ENCODE measurements at places on chromosomes 1 and 21.

GRCh38 chr21:14762327-14762726 is 216.2 kb upstream of the SAMSN1 start:
- no peak for DNase-seq

- DNase-seq, result no peak
These were observed 3.5 kb upstream of the C1orf159 start for GRCh38 chr1:1119272-1119890.

DNA sequence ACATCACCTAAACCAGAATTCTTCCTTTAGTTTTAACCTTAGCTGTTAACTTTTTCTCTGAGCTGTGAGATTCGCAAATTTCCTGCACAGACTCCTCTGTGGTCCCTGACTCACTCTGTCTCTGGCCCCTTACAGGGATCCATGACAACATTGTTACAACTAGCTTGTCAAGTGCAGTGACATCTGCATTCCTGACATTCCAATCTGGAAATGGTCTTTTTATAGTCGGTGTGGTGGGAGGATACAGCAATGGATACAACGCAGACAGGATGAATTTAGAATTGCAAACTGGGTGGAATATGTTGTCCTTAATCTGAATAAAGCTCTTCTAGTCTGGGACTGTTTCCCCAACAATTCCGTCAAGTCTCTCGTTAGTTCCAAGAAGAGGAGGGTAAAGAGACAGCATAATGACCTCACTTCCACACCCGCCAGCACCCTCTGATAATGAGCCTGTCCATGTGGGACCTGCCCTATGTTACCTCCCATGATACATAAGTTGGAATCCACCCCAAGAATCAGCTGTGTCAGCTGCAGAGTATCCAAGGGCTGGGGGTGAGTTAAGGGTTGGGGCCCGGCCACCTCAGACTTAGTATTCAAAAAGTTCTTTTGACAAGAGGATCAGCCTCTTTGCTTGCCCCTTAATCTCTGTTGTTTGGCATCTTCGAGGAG is 49.4 kb downstream of the ILDR2 start:
- no peak for DNase-seq

- no peak for DNase-seq
These were observed 682 bp upstream of the RWDD3 start for GRCh38 chr1:95233319-95233736.

DNA sequence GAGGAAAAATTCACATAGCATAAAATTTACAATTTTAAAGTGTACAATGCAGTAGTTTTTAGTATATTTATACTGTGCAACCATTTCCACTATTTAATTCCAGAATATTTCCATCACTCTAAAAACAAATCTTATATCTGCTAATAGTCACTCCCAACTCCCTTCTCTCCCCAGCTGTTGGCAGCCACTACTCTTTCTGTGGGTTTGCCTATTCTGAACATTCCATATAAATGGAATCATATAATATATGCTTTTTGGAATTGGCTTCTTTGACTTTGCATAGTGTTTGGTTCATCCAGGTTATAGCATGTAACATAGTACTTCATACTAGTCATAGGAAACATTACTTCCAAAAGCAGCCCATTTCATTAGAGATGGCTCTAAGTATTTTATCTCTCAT is 25.0 kb upstream of the TMEM39B start:
- DNase-seq, result no peak

DNA sequence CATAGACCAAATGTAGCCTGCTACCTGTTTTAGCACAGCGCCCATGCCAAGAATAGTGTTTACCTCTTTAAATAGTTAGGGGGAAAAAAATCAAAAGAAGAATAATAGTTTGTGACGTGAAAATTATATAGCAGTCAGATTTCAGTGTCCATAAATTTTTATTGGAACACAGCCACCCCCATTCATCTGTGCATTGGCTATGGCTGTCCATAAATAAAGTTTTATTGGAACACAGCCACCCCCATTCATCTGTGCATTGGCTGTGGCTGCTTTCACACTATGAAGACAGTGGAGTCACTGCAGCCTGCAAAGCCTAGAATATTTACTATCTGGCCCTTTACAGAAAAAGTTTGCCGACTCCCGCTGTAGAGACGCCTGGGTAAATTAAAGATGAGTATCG is 20.9 kb downstream of the EPHX1 start:
- DNase-seq, result no peak

DNA sequence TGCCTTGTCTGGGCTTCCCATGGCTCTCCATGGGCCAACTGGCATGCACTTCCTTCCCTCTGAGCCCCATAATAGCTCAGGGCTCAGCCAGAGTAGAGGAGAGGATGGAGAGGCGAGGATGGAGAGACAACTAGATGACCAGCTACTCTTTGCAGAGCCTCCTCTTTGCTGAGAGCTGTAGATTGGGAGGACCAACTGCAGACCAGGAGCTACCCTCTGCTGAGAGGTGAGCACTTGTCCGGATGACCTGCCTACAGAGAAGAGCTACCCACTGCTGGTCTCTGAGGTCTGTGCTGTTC is 58.0 kb upstream of the ETV3 start:
- no peak for DNase-seq

- no peak for DNase-seq
These were observed 17.0 kb downstream of the CAMK1G start for GRCh38 chr1:209600541-209600940.

GRCh38 chr21:45618846-45619485 is 24.6 kb upstream of the PCBP3 start:
- no peak for DNase-seq

DNA sequence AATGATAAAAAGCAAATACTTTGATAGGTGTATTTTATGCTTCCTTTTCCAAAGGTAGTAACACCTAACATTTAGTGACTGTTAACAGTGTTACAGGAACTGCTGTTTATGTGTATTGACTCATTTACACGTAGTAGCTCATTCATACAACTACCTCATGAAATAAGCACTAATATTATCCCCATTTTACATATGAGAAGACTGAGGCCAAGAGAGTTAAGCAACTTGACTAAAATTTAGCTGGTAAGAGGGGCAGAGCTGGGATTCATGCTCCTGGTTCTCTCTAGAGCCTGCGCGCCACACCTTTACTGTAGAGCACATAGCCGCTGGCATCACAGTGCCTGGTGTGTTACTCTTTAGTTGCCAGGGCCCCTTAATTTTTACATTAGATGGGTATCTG is 11.3 kb downstream of the ZBTB40 start:
- DNase-seq, result no peak

- DNase-seq, result no peak
These were observed 556 bp downstream of the IFI44 start for GRCh38 chr1:78650114-78650660.

DNA sequence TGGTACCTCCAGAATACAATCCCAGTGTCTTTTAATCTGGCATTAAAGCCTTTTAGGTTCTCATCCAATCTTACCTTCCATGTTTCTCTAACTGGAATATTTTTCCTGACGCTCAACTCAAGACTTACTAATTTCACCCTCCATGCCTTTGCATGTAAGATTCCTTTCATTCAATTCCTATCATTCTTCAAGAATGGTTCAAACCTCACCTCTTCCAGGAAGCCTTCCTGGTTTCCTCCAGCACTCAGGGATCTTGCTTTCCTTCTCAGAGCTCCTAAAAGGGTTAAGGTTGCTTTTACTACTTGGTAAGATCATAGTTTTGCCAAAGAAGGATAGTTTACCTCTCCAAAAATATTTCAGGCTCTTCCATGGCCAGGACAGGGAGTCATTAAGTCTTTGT is 91.2 kb upstream of the CACNA1E start:
- DNase-seq, result no peak

- DNase-seq, result no peak
These were observed 35.2 kb upstream of the AK4 start for GRCh38 chr1:65112811-65113210.

DNA sequence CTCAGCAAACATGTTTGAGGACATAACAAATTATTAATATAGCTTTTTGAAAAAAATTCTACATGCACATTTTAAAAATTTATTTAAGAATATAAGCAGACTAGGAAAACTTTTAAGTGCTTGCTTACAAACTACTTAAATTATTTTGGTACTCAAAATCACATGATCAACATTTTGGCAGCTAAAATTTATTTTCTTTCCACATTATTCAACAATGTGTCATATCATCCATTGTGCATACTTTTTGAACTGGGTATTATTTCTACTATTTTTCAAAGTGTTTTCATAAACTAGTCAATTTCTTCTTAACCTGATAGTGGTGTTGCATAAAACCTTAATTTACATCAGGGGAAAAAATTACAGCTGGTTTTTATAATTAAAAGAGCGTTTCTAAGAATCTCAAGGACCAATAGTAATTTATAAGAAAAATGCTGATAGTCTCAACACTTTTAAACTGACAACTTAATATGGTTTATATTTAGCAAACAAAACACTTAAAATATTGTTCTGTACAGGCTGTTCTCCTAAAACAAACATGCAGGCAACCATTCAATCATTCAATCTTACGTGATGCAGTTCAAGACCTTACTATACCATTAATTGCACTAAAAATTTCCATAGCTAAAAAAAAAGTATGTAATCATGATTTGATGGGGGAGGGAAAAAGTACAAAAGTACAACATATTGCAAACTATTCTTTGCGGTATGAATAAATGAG is 105.0 kb downstream of the GPATCH2 start:
- no peak for DNase-seq

DNA sequence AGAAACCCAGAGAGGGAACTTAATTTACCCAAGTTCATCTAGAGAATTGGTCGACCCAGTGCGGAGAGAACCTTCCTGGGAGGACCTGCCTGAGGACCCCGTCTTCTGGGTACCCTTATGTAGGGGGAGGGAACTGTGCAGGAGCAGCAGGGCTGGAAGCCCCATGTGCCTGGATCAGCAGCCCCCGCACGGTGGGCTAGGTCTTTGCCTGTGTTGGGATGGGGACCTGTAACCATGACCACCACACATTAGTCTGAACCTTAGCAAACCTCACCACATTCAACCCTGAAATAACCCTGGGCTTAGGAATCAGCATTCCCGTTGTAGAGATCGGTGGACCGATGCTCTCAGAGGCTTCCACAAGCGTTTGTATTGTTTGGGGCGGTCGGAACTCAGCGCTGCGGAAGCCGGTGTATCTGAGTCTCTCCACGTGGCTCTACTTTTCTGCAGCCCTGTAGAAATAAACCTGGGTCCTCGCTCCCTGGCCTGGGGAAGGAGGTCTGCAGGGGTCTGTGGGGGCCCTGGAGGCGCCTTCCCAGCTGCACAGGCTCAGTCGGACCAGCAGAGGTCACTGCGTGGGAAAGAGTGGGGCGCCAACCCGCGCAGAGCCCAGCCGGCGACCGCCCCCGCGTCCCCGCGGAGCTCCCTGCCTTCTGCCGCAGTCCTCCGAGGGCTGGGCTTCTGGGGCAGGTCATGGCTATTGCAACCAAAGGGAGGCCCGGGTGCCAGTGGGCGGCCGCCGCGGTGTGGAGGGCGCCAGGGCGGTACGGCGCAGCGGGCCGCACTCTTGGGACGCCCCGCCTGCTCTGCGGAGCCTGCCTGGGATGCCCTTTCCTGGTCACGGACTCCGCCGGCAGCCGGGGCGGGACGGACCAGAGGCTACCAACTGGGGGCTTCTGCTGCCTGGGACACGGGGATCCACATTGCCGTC is 36.2 kb upstream of the KCNA10 start:
- no peak for DNase-seq

DNA sequence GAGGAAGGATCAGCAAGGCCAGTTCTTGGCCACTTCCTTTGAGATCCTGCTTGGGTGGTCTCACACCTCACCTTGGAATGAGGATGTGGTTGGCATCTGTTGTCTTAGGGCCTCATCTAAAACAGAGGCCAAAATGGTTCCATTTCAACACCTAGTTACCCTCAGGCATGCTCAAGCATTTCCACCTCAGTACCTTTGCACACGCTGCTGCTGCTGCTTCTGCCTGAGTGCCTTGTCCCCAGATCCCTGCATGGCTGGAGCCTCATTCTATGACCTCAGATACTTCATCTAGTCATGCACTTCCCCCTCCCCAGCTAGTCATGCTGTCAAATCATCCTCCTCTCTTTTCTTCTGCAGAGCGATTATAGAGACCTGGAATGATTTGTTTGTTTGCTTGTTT is 86.8 kb downstream of the ACTL8 start:
- DNase-seq, result no peak

- DNase-seq, result no peak
These were observed 868.0 kb downstream of the USP25 start for GRCh38 chr21:16597753-16598152.

DNA sequence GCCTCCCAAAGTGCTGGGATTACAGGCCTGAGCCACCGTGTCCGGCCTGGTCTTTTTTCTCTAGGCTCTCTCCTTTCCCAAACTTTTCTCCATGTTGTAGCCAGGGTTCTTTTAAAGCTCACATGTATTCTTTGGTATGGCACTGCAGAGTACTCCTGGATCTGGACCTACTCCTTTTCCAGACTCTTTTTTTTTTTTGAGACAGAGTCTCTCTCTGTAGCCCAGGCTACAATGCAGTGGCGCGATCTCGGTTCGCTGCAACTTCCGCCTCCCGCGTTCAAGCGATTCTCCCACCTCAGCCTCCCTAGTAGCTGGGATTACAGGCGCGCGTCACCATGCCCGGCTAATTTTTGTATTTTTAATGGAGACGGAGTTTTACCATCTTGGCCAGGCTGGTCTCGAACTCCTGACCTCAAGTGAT is 602 bp upstream of the MED18 start:
- no peak for DNase-seq

- DNase-seq, result no peak
These were observed 42.9 kb upstream of the PLA2G2C start for GRCh38 chr1:20229171-20229570.

DNA sequence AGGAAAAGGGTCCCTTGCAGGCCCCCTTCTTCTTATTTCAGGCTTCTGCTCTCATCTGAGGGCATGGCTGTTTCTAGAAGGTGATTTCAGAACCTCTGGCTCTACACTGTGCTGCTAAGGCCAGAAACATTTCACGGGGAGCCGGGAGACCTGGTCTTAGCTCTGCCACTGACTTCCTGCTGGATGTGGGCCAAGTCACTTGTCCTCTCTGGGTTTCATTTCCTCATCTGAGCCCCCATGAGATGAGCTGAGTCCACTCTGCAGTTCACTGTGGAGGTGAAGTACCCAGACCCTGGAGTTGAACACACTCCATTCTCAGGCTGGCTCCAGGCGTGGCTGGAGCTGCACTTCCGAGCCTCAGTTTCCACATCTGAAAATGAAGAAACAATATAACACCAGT is 2.1 kb downstream of the PADI1 start:
- DNase-seq, result no peak

DNA sequence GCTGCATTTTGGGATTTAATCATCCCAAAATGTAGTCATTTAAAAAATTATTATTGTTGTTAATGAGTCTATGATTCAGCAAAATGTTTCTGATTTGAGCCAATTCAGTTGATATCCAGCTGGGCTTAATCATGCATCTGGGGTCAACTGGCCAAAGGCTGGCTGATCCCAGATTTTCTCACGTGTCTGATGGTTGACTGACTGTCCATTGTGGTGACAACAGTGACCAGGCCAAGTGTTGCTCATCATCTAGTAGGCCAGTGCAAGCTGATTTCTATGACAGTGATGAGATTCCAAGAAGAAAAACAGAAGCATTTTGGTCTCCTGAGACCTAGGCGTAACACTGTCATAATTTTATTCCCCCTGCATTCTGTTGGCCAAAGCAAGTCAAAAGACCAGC is 80.1 kb upstream of the ZC3H11B start:
- no peak for DNase-seq

All from urinary bladder (tissue), 4 donors.